Naive thymus-derived CD4-positive, alpha-beta T cell (primary cell): ENCODE measurements at places on chromosomes 12 and 14. TPM values are rescaled to one million over a fixed set of nuclear protein-coding genes. Genes with fewer than 3 reads are reported as not detected.

The LRTM2 gene
- total RNA-seq = not detected

The VRTN gene
- total RNA-seq = not detected

The KRT4 gene
- total RNA-seq = not detected

The STRN3 gene
- total RNA-seq = 20.4 TPM

The IL31 gene
- total RNA-seq = not detected

The KRT81 gene
- total RNA-seq = 0.21 TPM

The SRRM4 gene
- total RNA-seq = not detected

The NRXN3 gene
- total RNA-seq = not detected

The PLA2G1B gene
- not detected for total RNA-seq

The C14orf180 gene
- total RNA-seq = not detected

The P3H3 gene
- total RNA-seq = 1.9 and 2.1 TPM in 2 replicates
